Neural crest cell (in vitro differentiated cells): ENCODE measurements at places on chromosomes 2 and 18.

DNA sequence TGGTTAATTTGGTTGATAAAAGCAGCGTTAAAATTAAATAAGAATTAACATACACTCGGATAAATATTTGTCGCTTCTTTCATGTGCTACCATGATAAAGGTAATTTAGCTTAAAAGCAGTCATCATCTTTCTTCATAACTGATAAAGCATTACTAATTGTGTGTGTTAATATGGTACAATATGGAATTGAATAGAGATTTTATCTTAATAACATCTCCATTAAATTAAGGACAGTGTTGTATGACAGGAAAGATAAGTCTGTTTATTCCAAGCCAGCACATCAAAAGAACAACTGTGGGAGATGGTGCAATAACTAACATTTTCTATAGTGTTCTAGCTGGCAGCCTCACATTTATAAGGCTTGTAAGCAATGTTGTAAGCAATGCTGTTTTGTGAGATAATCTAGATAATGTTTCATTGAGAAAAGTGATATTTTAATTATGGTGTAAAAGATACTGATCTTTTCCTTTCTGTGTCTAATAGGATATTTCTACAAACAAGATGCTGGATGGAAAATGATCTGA, 64.4 kb upstream of the AFF3 start:
- DNase-seq = no peak

DNA sequence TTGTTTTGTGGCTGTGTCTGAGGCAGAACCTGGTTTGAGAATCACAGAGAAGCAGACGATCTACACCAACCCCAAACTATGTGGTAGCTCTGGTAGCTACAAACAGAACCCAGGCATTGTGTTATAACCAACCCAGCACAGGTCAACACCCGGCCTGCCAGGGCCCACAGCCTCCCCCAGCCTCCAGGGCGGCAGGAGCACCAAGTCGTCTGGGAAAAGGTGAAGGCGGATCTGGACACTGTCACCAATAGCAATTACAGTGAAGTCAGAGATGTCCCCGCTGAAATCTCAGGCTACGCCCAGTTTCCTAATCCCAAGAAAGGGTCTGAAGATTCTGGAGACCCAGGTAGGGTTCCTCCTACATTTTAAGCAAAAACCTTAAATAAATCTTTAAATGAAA, 3.6 kb downstream of the HJURP start:
- DNase-seq = no peak

- peak; percentile 23 for DNase-seq
Observed at GRCh38 chr2:182818925-182819324, 47.5 kb downstream of the FRZB start.

DNA sequence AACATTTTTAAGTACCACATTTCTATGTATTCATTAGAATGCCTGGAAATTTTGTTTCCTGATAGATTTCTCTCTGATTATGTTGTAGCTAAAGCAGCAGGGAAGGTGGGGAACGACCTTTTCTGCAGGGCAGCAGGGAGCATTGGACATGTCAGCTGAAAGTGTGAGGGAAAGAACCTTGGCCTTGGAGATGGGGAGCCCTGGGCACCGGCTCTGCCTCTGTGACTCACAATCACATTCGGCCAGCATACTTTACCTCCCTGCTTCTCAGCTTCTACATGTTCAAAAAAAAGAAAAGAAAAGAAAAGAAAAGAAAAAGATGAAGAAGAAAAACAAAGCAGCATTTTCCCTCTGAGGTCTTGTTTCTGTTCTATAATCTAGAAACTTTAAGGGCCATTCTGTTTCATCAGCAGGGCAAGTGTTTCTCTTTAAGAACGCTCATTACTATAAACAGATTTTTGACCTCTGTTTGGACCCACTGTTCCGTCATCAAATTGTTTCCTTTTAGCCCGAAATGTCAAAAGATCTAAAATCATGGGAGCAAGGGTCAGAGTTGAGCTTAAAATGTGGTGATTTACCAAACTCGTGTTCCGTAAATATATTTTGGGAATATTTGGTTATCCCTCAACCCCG, 27.9 kb downstream of the SETBP1 start:
- DNase-seq = no peak

GRCh38 chr2:48551548-48551947, 21.6 kb downstream of the STON1 start:
- no peak for DNase-seq

GRCh38 chr2:143132355-143132754, 3.1 kb downstream of the ARHGAP15 start:
- DNase-seq = no peak

GRCh38 chr2:134762508-134762907, 43.7 kb upstream of the TMEM163 start:
- DNase-seq = no peak
